ENCODE measurements at places on chromosomes 7 and 10.

DNA sequence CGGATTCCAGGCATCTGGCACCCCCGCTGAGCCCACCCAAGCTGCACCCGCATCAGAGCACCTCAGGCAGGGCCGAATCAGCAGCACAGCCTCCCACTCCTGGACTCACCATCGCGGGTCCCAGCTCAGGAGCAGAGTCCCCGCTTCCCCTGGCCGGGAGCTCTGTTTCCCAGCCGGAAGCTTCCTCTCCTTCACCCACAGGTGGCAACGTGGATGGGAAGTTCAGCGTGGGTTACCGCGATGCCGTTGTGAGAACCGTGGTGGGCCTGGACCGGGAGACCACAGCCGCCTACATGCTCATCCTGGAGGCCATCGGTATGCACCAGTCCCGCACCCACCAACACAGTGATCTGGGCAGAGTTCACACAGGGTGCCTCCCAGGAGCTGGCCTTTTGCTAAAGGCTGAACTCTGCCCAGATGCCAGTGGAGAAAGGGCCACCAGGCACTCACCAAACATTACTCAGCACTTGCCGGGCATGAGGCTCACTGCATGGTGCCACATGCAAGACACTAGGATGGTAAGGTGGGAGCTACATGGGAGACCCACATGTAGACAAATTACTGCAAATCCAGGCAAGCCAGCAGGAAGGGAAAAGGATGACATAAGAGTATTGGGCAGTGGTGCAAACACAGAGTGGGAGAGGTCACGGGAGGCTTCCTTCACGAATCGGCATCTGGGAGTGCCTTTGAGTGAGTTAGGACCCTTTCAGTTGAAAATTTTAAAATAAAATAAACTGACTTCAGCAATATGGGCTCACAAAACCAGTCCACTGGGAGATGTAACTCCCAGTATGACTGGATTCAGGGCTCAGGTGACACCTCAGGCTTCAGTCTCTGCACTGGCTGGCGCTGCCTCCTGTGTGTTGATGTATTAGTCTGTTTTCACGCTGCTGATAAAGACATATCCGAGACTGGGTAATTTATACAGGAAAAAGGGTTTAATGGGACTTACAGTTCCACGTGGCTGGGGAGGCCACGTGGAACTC lies 10.4 kb downstream of the C10orf105 start:
- no peak for DNase-seq

DNA sequence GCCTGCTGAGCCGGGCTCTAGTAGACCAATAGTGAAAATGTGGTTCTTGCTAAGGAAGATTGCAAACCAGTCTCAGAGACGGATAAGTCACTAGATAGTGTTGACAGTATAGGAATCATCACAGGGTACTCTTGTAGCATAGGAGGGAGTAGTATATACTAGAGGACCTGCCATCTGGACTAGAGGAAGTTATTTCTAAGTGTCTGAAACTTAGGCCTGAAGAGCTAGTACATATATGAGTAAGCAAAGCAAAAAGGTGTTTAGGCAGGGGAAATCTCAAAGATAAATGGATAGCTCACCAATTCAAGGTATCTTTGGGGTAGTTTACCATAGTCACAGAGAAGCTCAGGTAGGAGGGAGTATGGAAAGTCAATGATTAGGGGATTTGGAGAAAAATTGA lies 428.1 kb downstream of the CNTNAP2 start:
- no peak for DNase-seq

- no peak for DNase-seq
These were observed 217.9 kb downstream of the ADARB2 start for GRCh38 chr10:1519391-1519790.

- no peak for DNase-seq
These were observed 661.7 kb upstream of the AUTS2 start for GRCh38 chr7:68936471-68937035.

DNA sequence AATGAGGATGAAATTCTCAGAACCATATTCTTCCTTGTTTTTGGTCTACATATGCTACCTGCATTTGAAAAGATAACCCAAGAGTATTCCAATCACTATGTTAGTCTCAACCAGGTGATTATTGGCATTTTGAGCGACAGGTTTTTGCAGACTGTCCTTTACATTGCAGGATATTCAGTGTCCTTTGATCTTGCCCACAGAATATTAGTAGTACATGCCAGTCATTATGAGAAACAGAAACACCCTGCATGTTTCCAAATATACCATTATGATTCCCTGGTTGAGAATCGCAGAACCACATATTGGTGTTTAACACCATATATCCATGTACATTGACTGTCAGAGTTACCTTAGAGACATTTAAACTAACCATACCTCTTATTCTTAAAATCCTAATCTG lies 30.6 kb downstream of the TMEM243 start:
- DNase-seq = no peak

- no peak for DNase-seq
These were observed 2.1 kb upstream of the SAMD9L start for GRCh38 chr7:93150200-93150835.

- DNase-seq = no peak
These were observed 3.9 kb downstream of the ZNF503 start for GRCh38 chr10:75397496-75398199.

- no peak for DNase-seq
These were observed 61.3 kb downstream of the KLRG2 start for GRCh38 chr7:139422126-139422525.

DNA sequence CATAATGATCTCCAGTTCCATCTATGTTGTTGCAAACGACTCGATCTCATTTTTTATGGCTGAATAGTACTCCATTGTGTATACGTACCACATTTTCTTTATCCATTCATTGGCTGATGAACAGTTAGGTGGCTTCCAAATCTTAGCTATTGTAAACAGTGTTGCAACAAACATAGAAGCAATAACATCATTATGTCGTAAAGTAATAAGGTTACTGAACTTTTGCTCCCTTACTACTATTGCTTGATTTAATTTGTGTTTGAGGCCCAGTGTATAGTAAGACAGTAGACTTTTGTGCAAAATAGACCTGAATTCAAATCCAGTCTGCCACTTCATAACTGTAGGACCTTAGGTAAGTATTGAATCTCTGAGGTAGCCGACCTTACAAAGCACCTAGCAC lies 200.1 kb upstream of the CELF2 start:
- DNase-seq = no peak

GRCh38 chr7:104980841-104981671 lies 32.9 kb upstream of the KMT2E start:
- DNase-seq = no peak
